CD4-positive, alpha-beta T cell treated with Interleukin-12 subunit alpha and Interleukin-12 subunit beta, for 1 hour (primary cell): ENCODE measurements at places on chromosomes 16 and 17.

DNA sequence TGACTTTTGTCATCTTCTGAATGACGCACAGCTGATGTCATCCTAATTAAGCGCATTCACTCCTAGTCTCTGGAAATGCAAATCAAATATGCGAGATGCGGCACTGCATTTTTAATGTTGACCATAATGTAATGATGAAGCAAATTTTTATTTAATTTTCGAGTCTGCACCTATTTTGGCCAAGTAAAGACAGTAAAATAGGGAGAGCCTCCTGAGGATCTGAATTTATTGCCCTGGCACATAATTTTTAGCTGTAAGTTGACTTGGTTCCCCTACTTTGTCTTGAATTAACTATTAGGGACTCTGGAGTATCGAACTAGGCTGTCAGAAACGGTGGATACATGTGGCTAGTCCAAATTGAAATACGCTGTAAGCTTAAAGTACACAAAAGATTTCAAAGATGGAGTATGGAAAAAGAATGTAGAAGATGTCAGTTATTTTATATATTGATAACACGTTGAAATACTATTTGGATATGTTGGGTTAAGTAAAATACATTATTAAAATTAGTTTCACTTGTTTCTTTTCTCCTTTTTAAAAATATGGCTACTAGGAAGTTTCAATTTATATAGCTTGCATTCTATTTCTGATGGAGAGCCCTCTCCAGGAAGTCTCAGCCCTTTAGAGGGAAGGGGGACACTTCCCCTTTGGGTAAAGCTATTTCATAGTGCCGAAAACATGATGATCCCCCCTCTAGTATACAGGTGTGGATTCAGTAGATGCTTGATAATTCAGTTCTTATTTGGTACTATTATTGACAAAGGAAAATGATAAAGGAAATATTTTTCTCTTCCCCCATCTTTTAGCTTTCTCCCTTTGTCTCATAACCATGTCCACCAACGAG lies 991 bp downstream of the KPNA2 start:
- no peak for DNase-seq

- DNase-seq, result no peak
These were observed 190.9 kb upstream of the CDH11 start for GRCh38 chr16:65312795-65313194.

DNA sequence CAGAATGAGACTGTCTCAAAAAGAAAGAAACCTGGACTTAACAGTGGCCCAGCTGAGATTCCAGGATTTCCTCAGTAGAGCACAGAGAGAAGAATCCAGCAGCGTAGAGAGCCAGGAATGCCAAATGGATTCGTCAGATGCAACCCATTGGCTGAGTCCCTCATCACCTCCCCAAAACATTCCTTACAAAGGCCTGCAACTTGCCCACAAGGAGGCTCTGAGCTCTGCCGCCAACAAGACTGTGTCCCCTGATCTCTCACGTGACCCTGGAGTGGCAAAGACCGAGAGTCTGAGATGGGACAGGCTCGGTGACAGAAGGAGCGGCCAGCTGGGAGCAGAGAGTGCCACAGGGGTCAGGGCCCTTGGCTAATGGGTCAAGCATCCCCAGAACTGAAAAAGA lies 6.9 kb upstream of the CHMP6 start:
- no peak for DNase-seq

GRCh38 chr17:82687871-82688270 lies 10.6 kb downstream of the RAB40B start:
- DNase-seq, result no peak

GRCh38 chr16:30669903-30670824 lies 11.9 kb downstream of the FBRS start:
- DNase-seq, result no peak

- DNase-seq, result peak; percentile 37
These were observed 48.6 kb downstream of the GAS7 start for GRCh38 chr17:10149573-10150399.

DNA sequence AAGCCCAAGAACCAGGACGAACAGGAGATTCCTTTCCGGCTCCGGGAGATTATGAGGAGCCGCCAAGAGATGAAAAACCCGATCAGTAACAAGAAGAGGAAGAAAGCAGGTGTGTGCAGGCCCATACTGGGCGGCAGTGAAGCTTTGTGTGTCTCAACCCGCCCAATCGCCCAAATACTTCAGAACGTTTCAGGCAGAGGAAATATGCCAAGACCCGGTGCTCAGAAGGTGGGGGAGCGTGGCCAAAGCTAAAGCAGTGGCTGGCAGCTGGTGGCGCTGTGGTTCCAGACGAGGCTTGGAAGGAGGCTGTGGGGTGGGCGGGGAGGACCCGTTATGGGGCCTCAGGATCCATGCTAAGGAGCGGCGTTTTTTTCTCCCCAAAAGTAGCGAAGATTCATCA lies 1.2 kb downstream of the CCDC137 start:
- DNase-seq, result no peak
